NCI-H187 treated with DMSO at 0.1 percent for 48 hours (cell line): ENCODE measurements at places on chromosomes 1 and 21.

DNA sequence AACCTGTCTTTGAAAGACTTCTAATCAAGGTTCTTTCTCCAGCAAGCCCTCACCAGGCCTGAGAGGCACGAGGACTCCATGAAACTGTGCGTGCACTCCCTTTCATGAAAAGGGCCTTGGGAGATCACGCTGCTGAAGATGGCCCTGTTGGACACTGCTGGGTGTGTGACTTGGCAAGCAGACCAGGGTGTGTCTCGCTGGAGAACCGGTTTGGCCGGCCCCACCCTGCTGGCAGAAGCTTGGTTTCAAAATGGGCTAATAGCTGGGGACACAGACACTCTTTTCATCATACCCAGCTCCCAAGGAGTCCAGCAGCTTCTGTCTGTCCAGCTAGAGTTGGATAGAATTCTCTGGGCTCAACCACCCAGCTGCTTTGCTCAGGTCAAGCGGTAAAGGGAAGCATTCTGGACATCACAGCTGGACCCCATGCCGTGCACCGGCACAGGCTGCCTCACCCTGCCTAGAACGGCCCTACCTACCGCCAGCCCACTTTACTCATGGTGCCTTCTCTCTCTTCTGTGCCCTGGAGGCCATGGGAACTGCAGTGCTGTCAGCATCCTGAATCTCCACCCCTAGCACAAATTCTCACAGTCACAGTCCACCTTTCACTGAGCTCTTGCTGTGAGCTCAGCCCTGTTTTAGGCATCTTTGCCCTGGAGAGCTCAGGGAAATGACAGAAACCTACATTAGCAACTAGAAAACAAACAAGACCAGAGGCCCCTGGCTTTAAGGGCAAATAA is 24.6 kb downstream of the PKP1 start:
- no peak for DNase-seq

DNA sequence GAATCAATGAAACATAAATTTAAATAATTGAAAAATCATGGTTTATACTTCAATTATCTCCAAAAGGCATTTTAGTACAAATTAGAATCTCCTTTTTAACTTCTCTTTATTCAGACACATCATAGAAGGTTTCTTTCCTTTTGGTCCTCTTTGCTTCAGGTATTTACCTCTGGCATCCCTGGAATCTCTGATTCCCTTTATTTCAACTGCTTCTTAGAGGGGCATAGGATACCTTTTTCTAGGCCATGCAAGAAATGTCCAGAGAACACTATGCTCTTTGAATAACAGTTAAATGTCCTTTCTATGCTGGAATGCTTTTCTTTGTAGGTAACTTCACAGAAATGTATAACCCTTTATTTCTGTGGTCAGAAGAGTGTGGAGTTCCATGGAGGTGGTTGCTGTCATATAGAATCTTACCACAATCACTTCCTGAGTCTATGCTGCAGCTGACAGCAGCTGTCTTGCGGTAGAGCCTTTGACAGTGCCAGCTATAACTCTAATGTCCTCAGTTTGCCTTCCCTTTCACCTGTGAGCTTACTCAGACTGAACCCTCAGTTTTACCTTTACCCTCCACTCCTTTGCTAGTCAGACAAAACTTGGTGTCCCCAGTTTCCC is 8.6 kb downstream of the LAMC2 start:
- DNase-seq = no peak

- DNase-seq = no peak
Measured at GRCh38 chr1:2132222-2133038, 62.1 kb downstream of the FAAP20 start.

GRCh38 chr1:88022516-88022915 is 661.6 kb upstream of the PKN2 start:
- no peak for DNase-seq
